ENCODE measurements at places on chromosomes 16 and 17.
A peak's percentile ranks its signal among the peaks of the same experiment; 100 is the strongest.

GRCh38 chr16:66878067-66878466 is 2.2 kb upstream of the PDP2 start:
- DNase-seq = no peak

- peak; percentile 93 for DNase-seq
These were observed 7.7 kb downstream of the IL34 start for GRCh38 chr16:70653809-70654771.

GRCh38 chr16:71441348-71442050 is 355 bp downstream of the TLE7 start:
- peak; percentile 85 for DNase-seq

DNA sequence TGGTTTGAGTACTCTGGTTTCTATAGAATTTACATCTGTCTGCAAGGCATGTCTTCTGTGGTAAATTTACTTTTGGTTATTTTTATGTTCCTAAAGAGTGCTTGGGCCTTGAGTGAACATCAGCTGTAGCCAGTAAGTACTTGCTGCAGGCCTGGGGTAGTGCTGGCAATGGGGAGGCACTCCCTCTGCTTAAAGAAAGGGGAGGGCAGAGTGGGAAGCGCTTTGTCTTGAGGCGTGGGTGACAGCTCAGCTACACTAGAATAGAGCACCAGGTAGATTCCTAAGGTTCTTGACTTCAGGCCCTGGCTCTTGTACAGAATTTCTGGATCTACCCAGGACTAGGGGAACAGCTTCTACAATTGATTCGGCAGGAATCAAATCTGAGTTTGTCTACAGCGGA is 50.6 kb downstream of the MPHOSPH6 start:
- DNase-seq = no peak

DNA sequence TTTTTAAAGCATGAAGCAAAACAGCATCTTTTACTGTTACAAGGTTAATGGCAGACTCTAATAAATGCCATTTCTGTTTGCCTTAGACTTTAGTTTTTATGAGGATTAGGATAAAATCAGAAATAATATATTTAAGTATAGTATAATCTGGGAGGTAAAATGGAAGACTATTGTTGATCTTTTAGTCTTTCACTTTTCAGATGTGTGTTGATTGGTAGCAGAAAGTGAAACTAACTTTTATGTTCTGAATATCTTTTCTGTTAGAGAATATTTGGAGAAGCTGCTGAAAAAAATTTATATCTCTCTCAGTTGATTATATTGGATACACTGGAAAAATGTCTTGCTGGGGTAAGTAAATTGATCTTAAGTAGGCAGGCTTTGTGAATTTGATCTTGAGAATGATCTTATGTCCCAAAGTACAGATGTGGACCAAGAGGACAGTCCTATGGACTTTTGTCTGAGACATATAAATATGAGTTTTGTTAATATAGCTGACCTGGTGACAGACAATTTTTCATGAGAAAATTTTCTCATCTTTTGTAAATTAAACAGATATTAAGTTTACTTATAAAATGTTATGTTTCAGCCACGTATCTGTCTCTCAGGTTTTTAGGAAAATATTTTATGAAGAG is 64.1 kb downstream of the NF1 start:
- peak; percentile 1 for DNase-seq

- peak; percentile 66 for DNase-seq
These were observed 1.2 kb downstream of the CYBC1 start for GRCh38 chr17:82449131-82449882.

- DNase-seq = peak; percentile 58
These were observed 18.9 kb upstream of the DOK4 start for GRCh38 chr16:57505169-57505568.

- DNase-seq = peak; percentile 37
These were observed 1.4 kb upstream of the TMEM132E start for GRCh38 chr17:34578016-34578415.

DNA sequence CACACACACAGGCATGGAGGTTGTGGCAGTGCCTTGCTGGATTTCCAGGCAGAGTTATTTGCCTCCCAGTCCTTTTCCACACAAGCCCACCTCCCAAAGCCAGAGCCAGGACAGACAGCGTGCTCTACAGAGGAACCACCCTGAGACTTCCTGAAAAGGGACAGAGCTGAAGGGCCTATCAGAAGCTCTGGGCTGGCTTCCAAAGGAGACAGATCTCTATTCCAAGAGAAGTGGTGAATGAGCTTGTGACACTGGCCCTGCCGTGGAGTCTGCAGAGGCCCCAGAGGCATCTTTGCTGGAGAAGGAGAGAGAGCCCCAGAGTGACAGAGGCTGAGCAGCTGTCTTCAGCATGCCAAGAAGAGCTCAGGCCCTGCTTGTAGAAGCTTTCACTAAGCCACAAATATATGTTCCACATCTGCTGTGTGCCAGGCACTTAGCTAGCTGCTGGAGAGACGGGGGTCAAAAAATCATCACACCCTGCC is 8.3 kb upstream of the LPCAT2 start:
- no peak for DNase-seq

GRCh38 chr17:3964203-3965117 is at the start of gene ATP2A3:
Gene ATP2A3 (minus strand): TSS chr17:3964437. CDS start chr17:3964291, 146 bp downstream.
- peak; percentile 91 for DNase-seq

- DNase-seq = no peak
These were observed 2.6 kb upstream of the LPO start for GRCh38 chr17:58235821-58236220.

DNA sequence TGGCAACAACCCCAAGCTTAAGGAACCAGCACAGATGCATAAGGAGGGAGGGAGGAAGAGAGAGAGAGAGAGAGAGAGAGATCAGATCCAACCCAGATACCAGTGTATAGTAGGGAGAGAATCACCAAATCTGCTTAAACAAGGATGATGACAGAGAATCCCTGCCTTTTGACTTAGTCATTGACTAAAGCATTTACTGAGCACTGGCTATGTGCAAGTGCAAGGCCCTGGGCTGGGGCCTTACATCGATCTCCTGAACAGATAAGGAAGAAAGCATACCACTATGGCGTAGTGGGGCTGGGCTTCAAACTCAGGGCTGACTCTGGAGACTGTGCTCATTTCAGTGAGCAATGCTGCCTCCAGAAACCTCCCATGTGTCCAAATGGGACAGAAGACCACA is 15.8 kb downstream of the TSNAXIP1 start:
- peak; percentile 88 for DNase-seq

DNA sequence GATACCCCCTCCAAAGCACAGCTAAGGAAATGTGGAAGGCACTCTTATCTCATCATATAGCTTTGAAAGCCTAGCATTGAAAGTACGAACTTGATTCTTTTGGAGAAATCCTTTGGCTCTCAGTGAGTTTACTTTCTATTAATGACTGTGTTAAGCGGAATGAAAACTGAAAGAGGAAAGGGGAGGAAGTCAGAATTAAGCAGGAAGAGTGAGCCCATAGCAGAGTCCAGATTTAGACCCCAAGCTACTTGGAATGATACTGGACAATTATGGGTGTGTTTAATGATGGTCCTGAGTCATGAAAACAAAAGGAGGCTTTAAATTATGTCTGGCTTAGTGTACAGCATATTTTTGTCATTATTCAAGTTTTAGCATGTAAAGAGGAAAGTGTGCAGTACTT is 42.2 kb downstream of the TENT4B start:
- no peak for DNase-seq

GRCh38 chr17:58412961-58413586 is 4.3 kb downstream of the RNF43 start:
- DNase-seq = no peak

DNA sequence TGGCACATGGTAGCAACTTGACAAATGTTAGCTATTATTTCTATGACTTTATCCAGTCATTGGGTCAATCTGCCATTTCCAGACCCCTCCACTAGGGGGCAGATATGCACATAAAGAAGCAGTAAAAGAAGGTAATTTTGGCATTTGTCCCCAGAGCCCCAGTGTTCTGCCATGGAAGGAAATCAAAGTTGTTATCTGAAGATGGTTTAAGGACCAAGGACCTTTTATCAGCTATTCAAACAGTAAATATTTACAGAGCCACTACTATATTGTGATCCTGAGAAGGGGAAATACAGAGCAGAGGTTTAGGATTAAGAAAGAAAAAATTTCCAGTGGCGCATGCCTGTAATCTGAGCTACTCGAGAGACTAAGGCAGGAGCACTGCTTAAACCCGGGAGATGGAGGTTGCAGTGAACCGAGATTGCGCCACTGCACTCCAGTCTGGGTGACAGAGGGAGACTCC is 20.0 kb downstream of the TRAF4 start:
- peak; percentile 81 for DNase-seq

DNA sequence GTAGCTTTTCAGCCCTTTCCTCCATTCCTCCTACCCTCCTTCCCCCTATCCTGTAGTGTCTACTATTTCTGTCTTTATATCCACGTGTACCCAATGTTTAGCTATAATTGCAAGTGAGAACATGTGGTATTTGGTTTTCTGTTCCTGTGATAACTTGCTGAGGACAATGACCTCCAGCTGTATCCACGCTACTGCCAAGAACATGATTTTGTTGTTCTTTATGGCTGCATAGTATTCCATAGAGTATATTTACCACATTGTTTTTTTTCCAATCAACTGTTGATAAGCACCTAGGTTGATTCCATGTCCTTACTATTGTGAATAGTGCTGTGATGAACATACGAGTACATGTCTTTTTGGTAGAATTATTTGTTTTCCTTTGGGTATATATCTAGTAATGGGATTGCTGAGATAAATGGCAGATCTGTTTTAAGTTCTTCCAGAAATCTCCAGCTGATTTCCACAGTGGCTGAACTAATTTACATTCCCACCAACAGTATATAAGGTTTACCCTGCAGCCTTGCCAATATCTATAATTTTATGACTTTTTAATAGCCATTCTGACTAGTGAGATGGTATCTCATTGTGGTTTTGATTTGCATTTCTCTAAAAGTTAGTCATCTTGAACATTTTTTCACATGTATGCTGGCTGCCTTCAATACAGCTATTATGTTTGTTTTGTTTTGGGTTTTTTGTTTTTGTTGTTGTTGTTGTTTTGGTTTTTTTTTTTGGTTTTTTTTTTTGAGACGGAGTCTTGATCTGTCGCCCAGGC is 10.9 kb upstream of the COPRS start:
- DNase-seq = no peak

DNA sequence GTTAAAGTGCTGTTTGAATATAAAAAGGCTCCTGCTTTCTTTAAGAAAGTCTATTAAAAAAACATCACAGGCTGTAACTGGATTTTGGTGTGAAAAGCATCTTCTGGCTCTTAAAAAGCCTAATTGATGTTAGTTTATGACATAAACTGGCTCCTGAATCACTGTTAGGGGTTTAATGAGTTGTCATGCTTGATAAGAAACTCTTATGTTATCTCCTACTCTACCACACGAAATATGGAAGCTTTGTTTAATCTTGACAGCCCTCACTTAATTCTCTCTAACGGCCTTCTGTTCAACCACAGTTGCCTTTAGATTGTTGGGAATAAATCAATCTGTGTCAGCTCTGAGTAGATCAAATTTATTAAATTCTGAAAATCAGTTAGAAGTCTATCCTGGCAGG is 51.5 kb downstream of the CPPED1 start:
- no peak for DNase-seq

- no peak for DNase-seq
These were observed 116.7 kb downstream of the CCDC182 start for GRCh38 chr17:57628421-57628820.

- peak; percentile 97 for DNase-seq
These were observed 12.2 kb upstream of the NDRG4 start for GRCh38 chr16:58487566-58488351.

DNA sequence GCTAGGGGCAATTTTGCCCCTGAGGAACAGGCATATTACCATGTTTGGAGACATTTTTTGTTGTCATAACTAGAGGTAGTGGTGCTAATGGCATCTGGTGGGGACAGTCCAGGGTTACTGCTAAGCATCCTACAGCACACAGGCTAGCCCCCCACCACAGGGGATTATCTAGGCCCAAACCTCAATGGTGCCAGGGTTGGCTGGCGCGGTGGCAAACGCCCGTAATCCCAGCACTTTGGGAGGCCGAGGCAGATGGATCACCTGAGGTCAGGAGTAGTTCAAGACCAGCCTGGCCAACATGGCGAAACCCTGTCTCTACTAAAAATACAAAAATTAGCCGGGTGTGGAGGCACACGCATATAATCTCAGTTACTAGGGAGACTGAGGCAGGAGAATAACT is 15.2 kb downstream of the C1QTNF1 start:
- DNase-seq = no peak

Data from osteoblast (primary cell).